ENCODE measurements at places on chromosomes 6 and 20.

DNA sequence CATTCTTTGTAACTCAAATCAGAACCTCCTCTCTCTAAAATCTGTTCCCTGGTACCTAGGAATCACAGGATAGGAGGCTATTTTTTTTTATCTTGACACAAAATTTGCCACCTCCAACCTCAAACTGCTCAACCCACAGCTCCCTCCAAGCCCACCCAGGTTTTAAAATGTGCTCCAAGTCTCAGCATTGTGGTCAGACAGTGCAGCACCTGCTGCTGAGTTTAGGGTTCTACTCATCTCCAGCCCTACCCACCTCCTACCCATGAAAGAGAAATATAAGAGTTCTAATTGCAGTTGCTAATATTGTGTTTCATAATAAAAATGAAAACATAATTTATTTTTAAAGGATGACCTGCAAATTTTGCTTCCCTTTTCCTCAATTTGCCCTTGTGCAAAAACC, 496.5 kb downstream of the MAFB start:
- DNase-seq, result no peak

GRCh38 chr6:56753811-56754210, 111.1 kb upstream of the DST start:
- no peak for DNase-seq

GRCh38 chr6:158039571-158040050, 57.9 kb downstream of the SYNJ2 start:
- DNase-seq, result no peak

GRCh38 chr6:19804205-19805128, 32.7 kb upstream of the ID4 start:
- DNase-seq, result no peak

DNA sequence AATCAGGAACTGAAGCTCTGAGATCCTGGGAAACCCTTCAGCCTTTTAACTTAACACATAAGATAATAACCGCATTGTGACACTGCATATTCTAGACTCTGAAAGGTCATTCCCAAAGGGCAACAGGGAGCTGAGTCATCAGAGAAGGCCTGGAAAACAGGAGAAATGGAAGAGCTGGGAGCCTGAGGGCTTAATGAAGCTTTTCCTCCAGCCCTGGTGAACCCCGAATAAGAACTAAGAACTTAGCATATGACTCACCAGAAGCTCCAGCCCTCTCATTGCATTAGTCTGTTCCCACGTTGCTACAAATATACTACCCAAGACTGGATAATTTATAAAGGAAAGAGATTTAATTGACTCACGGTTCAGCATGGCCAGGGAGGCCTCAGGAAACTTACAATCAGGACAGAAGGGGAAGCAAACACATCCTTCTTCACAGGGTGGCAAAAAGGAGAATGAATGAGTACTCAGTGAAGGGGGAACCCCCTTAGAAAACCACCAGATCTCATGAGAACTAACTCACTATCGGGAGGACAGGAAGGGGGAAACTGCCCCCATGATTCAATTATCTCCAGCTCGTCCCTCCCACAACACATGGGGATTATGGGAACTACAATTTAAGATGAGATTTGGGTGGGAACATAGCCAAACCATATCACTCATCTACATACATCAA, 648.5 kb downstream of the TFAP2A start:
- DNase-seq, result no peak

All from T follicular helper cell (primary cell).